ENCODE measurements at places on chromosomes 3 and 15.
A peak's percentile ranks its signal among the peaks of the same experiment; 100 is the strongest.

DNA sequence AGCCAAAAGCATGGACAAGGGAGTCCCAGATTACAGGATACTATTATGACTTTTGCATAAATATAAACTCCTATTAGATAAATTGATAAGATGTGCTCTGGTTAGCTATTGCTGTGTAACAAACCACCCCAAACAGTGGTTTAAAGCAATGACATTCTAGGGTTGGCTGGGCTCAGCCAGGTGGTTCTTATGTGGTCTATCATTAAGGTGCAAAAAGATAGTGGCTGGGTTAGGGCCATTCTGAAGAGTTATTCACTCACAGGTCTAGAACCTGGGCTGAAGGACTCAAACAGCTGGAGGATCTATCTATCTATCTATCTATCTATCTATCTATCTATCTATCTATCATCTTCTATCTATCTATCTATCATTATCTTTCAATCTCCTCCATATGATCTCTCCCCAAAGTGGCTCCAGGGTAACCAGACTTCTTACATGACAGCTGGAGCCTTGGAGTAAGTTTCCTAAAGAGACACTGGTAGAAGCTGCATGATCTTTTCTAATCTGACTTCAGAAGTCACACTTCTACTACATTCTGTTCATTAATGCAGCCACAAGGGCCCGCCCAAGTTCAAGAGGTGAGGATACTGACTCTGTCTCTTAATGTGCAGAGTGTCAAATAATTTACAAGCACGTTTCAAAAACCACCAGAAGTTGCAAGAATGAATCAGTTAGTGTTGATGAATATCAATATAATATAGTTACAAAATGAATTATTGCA, 74.9 kb upstream of the XCR1 start:
- DNase-seq, result no peak

DNA sequence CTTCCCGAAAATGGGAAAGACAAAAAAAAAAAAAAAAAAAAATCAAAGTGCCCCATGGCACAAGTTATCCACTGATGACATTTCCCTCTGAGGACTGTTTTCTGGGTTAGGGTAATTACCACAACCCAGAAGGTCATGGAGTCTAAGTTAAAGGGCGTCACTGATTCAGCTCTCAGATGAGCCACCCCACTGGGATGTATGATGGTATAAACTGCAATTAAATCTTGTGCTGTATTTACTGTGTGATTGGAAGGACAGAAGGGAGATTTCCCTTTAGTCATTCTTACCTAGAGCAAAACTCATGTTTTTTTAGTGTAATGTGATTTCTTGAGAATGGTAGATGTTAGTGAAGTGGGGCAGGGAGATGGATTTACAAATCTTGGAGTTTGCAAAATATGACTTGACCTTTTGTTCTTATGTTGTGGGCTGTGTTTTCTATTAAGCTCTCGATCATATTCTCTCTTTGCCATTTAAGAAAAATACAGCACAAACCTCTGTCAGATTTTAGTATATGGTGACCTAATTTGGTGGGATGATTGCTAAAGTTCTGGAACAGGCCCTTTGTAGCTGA, 244.2 kb downstream of the PTPRG start:
- DNase-seq, result no peak

- no peak for DNase-seq
Observed at GRCh38 chr15:63987796-63988378, 58.4 kb downstream of the DAPK2 start.

GRCh38 chr15:89322822-89323221, 11.8 kb downstream of the POLG start:
- no peak for DNase-seq

- no peak for DNase-seq
Observed at GRCh38 chr3:88267441-88267840, 117.7 kb downstream of the C3orf38 start.

DNA sequence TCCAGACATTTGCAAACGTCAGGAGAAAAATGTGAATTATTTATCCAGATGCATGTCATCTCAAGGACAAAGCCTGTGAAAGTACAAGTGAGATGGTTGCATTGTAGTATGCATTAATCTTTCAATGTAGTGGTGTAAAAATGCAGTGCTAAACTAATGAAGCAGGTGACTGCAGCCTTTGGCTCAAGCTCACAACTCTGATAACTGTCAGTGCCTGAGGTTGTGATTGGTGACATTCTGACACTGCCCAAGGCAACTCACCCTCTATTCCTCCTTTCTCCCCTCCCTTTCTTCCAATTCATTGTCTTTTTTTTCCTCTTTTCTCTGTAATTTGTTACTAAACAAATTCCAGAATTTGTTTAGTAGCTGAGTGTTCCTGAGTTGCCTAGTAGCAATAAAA, 20.0 kb upstream of the TMOD3 start:
- no peak for DNase-seq

DNA sequence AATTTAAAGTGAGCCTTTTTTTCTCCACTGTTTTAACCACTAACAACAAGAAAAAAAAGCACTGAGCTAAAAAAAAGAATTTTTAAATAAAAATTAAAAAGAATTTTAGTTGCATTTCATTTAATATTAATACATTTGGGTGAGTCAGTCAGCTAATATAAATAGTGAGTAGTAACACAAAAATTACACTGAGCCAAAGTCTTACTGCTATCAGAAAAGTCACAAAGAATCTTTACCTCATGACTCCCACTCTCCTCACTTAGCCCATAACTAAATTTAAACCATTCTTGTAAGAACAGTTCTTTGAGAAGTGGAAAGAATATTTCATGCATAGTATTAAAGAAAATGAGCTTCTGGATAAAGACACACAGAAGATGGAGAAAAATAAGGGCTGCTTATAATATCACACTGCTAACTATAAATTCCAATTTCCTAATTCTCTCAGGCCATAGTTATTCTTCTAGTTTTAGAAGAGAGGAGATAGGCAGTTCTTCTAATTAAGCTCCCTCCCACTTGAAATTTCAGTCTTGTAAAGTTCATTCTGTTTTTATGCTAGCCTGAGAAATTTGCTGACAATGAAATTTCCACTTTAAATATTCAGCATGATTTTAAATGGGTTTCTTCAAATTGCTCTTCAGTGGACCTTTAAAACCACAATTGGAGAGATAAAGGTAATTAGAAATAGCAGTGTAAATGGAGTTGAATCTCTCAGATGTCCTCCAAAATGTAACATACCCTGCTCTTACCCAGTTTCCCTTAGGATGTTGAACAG, 17.6 kb downstream of the SHQ1 start:
- DNase-seq, result no peak

DNA sequence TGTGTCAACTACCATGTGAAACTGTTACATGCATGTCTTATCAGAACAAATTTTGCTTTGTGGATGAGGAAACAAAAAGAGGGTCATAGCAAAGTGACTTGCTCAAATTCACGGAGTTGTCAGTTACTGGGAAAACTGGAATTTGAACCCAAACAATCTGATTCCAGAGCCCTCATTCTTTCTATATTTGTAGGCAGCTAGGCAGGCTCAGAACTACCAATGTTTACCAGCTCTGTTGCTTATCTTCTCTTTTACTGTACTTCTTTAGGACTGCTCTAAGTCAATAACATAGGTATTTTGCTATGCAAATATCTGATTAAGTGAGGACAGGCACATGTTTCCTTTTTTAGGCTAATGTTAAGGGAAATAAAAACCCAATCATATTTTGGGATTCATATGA, 450.5 kb downstream of the ZPLD1 start:
- no peak for DNase-seq

DNA sequence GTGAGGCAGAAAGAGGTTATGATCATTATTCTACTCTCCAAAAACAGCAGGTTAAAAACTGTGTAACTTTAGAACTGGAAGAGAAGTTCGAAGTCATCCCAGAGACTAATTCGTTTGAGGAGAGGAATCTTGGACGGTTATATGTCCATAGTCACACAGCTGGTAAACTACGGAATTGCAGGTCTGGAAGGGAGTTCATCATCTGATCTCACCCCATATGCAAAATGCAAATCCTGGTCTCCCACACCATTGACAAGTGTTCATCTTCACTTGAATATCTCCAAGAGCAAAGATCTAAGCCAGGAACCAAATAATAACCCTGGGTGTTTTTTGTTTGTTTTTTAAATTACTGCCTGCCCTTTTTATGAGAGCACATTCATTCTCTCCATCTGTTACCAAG, 53.1 kb downstream of the FAM98B start:
- no peak for DNase-seq

GRCh38 chr3:194314388-194315068, 36.6 kb downstream of the CPN2 start:
- DNase-seq, result no peak

GRCh38 chr15:40323953-40324937, 753 bp downstream of the INAFM2 start:
- peak; percentile 38 for DNase-seq

GRCh38 chr3:9398700-9399336, 1.4 kb downstream of the SETD5 start:
- peak; percentile 23 for DNase-seq

DNA sequence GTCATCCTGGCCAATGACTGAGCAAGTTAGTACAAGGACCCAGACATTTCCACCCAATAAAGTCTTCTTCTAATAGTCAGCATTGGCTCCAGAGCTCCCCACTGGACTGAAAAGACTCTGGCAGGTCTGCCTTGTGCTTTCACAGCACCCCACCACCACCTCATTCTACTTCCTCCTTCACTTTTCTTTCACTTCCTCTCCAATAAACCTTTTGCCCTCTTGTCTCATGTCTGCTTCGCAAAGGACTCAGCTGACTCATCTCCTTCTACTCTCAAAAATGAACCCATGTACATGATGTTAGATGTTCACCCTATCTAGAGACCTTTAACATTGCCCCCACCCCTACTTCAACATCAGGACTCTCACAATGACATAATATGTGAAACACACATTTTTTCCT, 181.0 kb upstream of the PPP2R3A start:
- no peak for DNase-seq

DNA sequence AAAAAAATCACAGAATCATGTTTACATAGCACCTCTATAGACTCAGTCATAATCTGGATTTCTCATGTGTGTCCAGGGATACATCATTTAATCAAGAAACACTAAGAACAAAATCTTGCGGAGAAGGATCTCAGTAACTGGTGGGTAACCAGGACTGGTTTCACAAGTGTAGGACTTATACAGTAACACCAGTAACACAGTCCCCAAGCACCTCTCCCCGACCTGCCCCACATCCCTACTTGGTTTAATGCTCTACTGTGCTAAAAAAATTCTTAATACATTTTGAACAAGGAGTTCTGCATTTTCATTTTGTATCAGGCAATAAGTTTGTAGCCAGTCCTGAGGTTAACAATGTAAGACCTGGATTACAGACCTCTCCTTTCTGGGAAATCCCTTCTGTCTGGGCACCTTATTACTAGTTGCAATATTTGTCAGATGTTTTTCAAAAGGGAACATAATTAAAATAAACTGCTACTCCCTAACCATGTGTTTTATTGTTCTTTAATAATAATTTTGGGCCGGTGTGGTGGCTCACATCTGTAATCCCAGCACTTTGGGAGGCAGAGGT, 57.6 kb upstream of the BBX start:
- no peak for DNase-seq

GRCh38 chr3:132564070-132564465, 33.0 kb upstream of the ACKR4 start:
- no peak for DNase-seq

GRCh38 chr15:38662033-38662802, 97.6 kb upstream of the RASGRP1 start:
- DNase-seq, result no peak

GRCh38 chr3:87350367-87351199, 74.2 kb upstream of the POU1F1 start:
- DNase-seq, result peak; percentile 65

DNA sequence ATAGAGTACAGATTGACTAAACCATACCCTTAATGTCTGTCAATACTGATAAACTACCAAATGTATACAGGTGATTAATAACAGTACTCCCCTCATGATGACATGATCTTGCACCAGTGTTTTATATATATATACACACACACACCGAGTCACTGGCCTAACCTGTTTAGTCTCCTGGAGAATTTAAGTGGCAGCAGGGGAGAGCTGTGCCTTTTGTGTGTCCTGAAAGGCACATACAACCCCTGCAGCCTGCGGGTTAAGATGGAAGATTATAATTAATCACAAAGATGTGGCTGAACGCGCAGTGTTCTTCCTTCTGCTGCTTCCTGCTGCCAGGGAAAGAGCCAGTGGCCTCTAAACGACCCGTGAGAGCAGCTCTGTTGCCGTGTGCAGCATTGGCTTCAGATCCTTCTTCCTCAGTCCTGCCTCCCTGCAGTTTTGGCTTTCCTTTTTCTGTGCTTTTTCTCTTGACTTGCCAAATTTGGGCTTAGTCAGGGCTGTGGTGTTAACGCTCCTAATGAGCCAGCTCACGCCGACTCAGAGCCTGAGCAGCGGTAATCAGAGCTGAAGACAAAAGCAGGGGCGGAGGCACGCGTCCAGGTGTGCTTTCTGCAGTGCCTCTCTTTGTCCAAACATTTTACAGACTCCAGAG, 42.5 kb upstream of the UBE3A start:
- DNase-seq, result peak; percentile 80

GRCh38 chr3:160402221-160403027, 3.0 kb downstream of the SMC4 start:
- no peak for DNase-seq

DNA sequence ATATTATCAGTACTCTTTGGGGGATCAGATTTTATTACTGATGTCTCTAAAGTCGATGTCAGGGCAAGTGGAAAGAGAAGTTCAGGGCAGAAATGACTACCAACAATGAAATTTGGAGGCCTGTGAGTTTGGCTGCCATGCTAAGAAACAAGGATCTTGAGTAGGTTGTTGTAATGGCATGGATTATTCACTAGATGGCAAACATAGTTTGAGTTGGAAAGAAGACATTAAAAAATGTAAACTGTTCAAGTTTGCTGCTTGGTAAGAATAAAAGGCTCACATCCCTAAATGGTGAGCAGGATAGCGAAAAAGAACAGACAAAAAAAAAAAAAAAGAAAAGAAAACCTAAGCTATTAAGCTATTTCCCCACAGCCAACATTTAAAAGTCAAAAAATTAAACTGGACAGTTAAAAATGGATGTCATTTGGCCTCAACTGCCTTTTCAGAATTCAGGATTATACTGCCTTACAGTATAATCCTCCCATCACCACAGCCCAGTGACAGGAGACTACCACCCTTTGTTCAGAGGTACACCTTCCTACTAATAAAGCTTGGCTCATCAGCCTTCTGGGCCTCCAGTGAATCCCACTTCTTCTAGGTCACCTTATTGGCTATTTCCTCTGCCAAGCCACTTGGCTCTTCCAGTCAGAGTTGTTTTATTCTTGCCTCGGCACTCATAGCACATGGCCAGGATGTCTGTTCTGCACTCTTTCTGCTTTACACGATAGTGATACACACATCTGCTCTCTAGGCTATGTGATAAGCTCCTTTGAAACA, 163.7 kb downstream of the PLD1 start:
- peak; percentile 35 for DNase-seq

GRCh38 chr3:20125897-20126296, 60.1 kb downstream of the SGO1 start:
- DNase-seq, result no peak

DNA sequence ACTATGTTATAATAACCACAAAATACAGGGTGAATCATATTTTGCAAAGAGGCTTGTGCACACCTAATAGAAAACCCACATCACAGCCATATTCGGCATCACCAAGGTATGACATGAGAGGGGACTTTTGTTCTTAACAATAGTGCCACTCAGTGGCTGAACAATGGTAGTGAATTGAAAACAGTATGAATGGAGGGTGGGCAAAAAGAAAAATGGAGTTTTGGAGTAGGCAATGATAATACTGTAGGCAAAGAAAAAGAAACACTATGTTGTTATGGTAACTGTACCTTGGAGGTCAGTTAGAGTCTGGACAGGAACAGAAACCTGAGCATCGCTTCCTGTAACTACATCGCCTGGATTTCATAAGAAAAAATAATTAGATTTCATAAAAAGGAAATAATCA, 348.6 kb downstream of the PLCL2 start:
- DNase-seq, result peak; percentile 61

Data from iPS-NIHi11 (cell line).